ENCODE measurements at places on chromosomes 5 and 9.

- DNase-seq: no peak
Observed at GRCh38 chr5:154165886-154166285, 24.6 kb upstream of the GALNT10 start.

DNA sequence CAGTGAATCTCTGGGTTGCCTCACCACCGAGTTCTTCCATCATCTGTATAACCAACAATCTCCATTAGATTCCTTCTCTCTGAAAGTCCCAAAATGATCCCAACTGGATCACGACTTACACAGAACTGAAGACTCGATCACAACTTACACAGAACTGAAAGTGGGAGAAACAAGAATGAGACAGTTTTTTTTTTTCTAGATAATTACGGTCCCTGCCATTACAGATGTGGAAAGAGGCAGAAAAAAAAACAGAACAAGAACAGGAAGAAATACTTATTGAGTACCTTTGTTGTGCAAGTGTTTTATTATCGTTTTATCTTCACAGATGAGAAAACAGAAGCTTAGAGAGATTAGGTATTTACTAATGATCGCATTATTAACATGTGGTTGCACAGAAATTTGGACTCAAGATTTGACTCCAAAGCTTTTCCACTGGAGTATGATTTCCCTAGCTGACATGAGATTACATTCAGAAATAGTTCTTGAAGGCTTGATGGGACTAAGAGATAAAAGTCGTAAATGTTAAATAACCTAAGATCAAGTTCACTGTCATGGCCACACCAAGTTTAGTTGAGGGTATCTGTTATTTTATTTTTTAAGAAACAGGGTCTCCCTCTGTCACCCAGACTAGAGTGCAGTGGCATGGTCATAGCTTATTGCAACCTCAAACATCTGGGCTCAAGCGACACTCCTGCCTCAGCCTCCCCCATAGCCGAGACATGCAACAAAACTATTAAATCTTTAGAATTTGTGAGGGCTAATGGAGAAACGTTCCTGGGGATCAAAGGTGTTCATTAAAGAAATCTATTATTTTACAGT, 8.9 kb downstream of the PLK2 start:
- no peak for DNase-seq

DNA sequence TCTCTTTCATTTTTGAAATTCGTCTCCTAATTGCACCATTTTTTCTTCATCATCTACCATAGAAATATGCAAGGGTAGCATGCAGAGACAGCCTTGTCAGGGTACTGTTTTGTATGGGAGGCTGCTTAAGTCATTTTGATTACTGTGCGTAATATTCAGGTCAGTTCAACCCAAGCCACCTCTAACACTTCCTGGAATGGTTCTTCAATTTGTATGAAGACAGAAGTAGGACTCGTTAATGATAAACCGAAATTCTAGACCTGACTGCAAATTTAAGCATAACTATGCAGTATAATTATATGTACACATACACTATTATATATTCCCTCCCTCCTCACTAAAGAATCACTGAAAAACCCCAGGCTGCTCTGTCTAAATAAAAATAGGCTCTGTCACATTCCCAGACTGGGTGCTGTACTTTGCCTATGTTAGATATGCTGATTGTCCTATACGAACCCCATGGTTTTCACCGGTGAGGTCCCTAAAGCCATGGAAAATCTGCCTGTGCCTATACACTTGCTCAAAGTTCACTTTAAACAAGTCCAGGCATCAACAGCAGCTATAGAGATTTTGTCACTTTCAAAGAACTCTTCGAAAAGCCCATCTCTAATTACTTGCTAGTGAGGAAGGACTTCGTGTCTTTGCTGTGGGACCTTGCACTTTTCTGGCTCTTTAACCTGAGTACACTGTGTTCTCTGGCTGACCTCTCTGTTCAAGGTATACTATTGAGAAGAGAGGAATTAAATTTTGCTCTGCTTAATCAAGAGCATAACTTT, 352.1 kb upstream of the CD180 start:
- DNase-seq: no peak

- DNase-seq: no peak
Observed at GRCh38 chr5:40518485-40518917, 161.2 kb upstream of the PTGER4 start.

- no peak for DNase-seq
Observed at GRCh38 chr5:161274951-161275350, 271.6 kb downstream of the GABRB2 start.

GRCh38 chr9:129990269-129991010, 52.5 kb downstream of the FNBP1 start:
- no peak for DNase-seq

DNA sequence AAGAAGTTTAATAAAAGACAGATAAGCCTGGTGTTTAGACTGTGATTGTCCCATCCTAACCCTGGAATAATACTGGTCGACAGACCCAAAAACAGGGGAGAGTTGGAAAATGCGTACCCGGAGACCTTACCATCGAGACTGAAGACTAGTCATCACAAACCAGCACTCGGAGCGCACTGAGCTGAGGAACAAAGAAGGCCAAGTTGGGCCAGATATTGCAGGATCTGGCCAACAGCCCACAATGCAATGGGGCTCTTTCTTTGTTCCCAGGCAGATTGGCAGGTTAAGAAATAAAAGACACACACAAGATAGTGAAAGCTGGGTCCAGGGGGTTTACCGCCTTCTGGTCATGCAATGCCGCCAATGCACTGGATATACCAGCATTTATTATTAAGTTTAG, 188.7 kb upstream of the RAI14 start:
- no peak for DNase-seq

GRCh38 chr9:110777196-110777875, 108.7 kb downstream of the MUSK start:
- no peak for DNase-seq

GRCh38 chr5:61408476-61409168, 76.6 kb downstream of the ZSWIM6 start:
- peak; percentile 94 for DNase-seq

- no peak for DNase-seq
Observed at GRCh38 chr9:137027369-137028262, at the start of gene ABCA2. ABCA2 (minus strand) TSS chr9:137028237; CDS start chr9:137028140, 97 bp downstream.

- DNase-seq: peak; percentile 72
Observed at GRCh38 chr5:132495667-132496190, 5.2 kb upstream of the IRF1 start.

- DNase-seq: no peak
Observed at GRCh38 chr5:6674421-6674820, 38.8 kb upstream of the TENT4A start.

- DNase-seq: peak; percentile 11
Observed at GRCh38 chr9:93660352-93661046, 84.1 kb downstream of the PHF2 start.

DNA sequence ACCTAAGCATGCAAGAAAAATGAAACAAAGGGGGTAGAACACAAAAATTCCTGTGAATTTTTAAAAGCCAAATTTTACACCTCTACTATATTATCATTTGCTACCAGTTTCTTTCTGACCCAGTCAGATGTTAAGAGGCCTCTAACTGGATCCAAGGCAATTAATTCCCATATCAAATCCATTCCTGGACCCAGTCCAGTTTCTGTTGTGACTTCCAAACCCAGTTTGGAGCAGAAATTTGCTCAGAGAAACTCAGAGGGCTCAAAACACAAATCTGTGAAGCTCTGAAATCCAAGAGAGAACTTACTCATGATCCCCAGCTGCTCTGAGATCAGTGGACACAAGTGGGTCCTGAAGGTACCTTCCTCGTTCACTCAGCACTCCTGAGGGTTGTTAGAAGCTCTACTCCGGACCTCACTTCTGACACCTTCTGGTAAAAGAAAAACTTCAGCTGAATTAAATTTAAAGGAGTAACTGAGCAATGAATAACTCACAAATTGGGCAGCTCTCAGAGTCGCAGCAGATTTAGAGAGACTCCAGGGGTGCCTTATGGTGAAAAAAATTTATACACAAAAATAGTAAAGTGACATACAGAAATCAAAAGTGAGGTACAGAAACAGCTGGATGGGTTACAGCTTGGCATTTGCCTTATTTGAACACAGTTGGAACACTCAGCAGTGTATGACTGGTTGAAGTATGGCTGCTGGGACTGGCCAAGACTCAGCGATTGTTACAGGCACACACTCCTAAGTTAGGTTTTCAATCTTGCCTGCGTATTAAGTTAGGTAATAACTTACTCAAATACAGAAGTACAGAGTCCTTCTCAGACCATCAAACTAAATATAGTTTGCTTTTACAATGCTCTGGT, 32.4 kb downstream of the INSL4 start:
- no peak for DNase-seq

- DNase-seq: no peak
Observed at GRCh38 chr5:167902298-167902697, 389.1 kb upstream of the WWC1 start.

- no peak for DNase-seq
Observed at GRCh38 chr9:123537809-123538208, 181.8 kb downstream of the CRB2 start.

- no peak for DNase-seq
Observed at GRCh38 chr9:69046723-69047122, 11.2 kb downstream of the FXN start.

GRCh38 chr5:9112520-9113291, 433.2 kb downstream of the SEMA5A start:
- DNase-seq: no peak

DNA sequence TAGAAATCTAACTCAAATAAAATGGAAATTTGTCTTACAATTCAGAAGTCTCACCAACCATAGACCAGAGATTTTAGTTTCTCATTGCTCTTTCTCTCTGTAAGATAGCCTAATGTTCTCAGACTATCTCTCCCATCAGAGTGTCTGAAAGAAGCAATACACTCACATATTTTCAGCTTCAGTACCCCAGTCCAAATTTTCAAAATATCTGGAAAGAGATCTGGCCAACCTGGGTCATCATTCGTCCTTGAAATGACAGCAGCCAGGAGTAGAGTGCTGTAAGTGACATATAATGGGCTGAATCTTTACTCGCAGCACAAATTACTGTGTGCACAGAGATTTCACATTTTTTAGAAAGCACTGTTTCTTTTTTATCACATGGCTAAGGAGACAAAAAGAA, 313.3 kb upstream of the PRR16 start:
- no peak for DNase-seq

- DNase-seq: no peak
Observed at GRCh38 chr5:122129306-122129705, at the start of gene ZNF474. ZNF474 (plus strand) TSS chr5:122129546; CDS start chr5:122151991, 22,445 bp downstream.

- no peak for DNase-seq
Observed at GRCh38 chr5:114332493-114332892, 29.4 kb upstream of the KCNN2 start.

- no peak for DNase-seq
Observed at GRCh38 chr5:38938424-38938823, 92.6 kb downstream of the OSMR start.

GRCh38 chr5:154444556-154445421, 1.0 kb upstream of the SAP30L start:
- peak; percentile 39 for DNase-seq

DNA sequence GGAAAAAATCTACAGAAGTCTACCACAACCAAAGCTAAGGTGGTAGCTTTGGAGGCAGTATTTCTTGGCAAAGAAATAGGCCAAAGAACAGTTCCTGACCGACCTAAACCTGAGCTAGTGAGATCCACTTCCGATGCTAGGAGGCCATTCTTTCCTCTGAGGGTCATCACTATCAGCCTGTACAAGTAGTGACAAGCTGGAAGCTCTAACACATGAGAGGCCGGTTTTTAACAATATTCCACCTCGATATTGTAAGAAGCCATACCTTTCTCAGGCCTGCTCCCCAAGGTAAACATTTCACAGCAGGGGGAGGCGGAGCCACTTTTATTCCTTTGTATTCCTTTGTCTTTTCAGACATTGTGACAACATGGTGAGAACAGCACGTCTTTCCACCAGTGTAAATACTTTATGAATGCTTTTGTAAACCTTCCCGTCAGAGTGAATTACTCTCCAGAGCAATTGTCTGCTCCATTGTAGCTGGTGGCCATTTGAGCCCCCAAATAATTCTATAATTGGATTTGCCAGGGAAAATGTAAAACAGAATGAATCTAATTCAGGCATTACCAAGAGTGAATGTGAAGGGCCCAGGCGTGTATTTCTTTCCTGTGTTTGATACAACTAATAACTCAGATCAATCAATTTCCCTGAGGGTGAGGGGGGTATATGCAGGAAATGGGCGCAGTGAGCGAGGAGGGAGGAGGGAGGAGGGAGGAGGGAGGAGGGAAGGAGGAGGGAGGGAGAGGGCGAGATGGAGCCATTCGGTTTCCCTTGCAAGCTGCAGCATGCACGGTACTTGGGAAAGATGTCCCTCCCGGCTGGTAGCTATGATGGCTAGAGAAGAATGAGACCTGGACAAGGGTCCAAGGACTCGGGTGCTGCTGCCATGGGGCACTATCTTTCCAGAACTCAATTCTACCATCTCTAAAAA, 166.6 kb downstream of the CDK5RAP2 start:
- DNase-seq: no peak

DNA sequence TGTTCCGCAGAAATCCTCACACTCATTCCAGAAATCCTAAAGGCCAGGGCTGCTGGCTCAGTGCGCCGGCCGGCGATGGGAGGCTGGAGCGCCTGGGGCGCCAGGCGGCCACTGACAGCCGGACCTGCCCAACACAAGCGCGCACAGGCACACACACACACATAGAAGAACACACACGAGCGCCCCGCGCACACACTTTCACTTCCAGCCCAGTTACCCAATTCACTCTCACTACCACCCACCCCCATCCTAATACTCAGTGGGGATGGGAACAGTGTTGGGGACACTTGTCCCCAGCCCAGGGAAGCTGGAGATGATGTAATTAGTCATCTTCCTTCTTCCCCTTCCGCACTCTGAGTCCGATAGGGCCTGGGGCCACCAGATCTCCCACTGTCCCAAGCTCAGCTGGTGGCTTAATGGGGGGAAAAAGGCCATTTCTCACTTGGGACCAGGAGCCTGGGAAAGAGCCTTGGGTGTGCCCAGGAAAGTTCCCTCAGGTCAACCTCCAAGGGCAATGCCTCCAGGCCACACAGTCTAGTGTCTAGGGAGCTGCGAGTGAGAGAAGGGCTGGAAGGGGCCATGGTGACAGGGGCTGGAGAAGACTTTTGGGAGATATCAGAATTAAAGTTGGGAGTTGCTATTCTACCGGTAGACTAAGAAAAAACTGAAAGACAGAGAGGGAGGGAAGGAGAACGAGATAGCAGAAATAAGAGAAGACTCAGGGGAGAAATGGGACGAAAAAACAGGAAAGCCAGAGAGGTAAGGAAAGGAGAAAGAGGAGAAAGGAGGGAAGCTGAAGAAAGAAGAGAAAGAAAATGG, 1.7 kb downstream of the EBF1 start:
- DNase-seq: no peak

- DNase-seq: no peak
Observed at GRCh38 chr9:96603305-96604003, 16.2 kb downstream of the CDC14B start.
